Right atrium auricular region (tissue), 2 donors: ENCODE measurements at places on chromosomes 2 and 18. TPM values are rescaled to one million over a fixed set of nuclear protein-coding genes. Genes with fewer than 3 reads are reported as not detected.
A peak's percentile ranks its signal among the peaks of the same experiment; 100 is the strongest.

The AKAIN1 gene
- total RNA-seq = not detected

The GPBAR1 gene
- total RNA-seq = 1.9 TPM

The MAT2A gene
- total RNA-seq = 95.6 TPM

The SAG gene
- total RNA-seq = 2.9 TPM

The SCYGR3 gene
- not detected for total RNA-seq

The DNAJC5G gene
- total RNA-seq = 0.59 TPM

The ALK gene
- 0.26 TPM for total RNA-seq

The KATNAL2 gene
- total RNA-seq = 2.2 TPM

The CXCR4 gene
- 11.9 TPM for total RNA-seq

The UGT1A1 gene
- total RNA-seq = not detected

The STARD6 gene
- not detected for total RNA-seq

The ADCYAP1 gene
- 2.6 TPM for total RNA-seq

- DNase-seq = no peak
These were observed 45.7 kb downstream of the RALB start for GRCh38 chr2:120298173-120298835.

GRCh38 chr2:173961346-173961705, 3.8 kb downstream of the SP3 start:
- DNase-seq = no peak

DNA sequence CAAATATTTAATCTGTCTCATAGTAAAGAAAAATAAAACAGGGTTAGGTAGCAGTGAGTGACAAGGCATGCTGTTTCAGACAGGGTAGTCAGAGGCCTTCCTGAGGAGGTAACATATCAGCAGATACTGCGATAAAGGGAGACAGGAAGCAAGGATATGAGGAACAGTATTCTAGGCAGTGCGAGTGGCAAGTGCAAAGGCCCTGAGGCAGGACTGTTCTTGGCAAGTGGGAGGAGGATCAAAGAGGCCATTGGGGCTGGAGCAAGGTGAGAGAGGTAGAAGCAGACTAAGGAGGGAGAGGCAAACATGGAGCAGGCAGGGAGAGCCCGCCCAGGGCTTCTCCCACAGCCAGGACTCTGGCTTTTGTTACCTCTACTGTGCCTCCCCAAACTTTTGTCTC, 33.6 kb downstream of the GAD1 start:
- DNase-seq = no peak

- DNase-seq = no peak
These were observed 83.5 kb downstream of the HRH4 start for GRCh38 chr18:24543795-24544498.

DNA sequence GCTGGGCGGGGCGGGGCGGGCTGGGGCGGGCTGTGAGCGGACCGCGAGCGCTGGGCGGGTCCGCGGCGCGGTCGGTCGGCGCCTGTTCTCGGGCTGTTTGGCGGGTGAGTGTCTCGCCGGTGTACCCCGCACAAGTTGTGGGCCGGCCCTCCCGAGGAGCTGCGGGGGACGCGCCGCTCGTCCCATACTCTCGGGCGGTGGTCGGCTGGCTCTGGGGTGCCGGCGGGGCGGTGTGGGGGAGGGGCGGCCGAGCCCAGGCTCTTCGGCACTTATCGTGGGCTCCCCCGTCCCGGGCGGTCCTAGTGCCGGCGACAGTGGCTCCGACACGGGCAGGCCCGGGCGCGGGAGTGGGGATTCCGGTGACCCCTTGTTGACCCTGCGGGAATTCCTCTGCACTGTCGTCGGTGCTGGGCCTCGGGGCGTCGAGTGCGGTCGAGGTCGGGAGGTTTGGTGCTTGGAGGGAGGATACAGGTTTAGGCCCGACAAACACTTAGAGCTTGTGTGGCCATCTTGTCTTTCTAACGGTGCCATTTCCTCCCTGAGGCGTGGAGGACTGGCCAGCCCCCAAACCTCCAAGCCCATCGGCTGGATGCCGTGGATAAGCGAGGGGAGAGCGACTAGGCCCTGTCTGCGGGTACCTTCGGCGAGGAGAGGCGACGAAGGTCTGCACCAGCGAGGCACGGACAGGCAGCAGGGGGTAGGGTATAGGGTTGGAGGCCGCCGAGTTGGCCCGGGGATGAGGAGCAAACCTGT, at the start of gene SEPTIN2:
Gene SEPTIN2, plus strand, starts transcription at position 47 of the 753 bp plus-strand sequence. CDS start 8,308 bp downstream, outside the sequence.
- peak; percentile 78 for DNase-seq

- DNase-seq = no peak
These were observed 238.2 kb downstream of the GCA start for GRCh38 chr2:162581959-162582798.

GRCh38 chr2:58620896-58621295, 379.8 kb upstream of the FANCL start:
- no peak for DNase-seq

- DNase-seq = no peak
These were observed 271.6 kb upstream of the SESTD1 start for GRCh38 chr2:179536185-179536584.

DNA sequence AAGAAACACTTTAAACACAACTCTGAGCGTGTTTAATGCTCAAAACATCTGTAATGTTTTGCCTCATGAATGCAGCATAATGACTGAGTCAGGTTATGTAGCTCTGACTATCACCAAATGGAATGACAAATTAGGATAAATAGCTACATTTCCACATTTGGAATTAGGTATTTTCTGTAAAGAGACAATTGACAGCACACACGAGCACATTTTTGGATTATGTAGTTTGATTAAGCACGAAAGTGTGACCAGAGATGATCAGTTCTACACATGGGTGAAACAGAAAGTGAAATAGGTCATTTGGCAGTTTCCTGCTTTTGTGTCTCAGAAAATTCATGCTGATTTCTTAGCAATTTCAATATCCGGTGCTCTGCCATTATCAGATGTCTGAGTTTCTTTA, 29.0 kb downstream of the LPIN1 start:
- no peak for DNase-seq

DNA sequence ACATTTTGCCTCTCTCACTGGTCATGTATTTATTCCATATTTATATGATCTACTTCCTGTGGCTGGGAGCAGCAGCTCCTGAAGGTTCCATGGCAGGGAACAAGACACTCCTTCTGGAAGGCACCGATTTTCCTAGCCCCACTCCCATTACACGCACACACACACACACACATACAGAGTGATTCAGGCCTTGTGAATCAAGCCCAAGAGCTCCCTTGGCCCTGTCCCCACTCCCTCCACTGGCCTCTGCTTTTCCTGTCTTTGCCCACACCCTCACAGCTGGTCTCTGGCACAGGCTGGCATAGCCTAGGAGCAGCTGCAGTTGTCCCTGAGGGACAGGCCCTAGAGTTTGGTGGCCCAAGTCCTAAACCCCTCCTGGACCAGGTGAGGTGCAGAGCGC, 201.7 kb downstream of the NAPG start:
- DNase-seq = no peak

- no peak for DNase-seq
These were observed 69.7 kb upstream of the NCK2 start for GRCh38 chr2:105674859-105675541.

DNA sequence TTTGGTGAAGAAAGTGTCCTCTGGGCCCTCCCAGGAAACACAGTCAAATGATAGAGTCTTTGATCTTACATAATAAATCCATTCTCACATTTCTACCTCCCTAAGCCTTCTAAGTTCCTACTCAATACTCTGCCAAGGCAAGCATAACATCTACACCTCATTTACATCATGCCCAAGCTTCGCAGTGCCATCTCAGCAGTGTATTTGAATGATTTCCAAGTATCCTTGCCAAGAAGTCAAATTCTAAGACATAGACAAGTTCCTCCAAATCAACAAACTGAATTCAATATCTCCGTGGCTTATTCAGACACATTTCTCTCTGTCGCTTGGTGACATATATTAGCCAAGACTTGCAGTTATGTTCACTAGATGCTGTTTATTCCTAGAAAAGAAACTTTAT, 8.1 kb upstream of the MLPH start:
- no peak for DNase-seq

- DNase-seq = no peak
These were observed 317.6 kb downstream of the PRKCE start for GRCh38 chr2:45968946-45969584.

GRCh38 chr18:6563896-6564295, 149.2 kb upstream of the L3MBTL4 start:
- no peak for DNase-seq

DNA sequence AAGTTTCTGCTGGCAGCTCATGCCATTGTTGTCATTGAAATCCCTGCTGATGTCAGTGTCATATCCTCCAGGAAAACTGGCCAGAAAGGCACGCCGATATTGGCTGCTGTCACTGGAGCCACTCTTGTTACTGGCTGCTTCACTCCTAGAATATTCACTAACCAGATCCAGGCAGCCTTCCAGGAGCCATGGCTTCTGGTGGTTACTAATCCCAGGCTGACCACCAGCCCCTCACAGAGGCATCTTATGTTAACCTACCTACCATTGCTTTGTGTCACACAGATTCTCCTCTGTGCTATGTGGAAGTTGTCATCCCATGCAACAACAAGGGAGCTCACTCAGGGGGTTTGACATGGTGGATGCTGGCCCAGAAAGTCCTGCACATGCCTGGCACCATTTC, 27.0 kb upstream of the MTX2 start:
- no peak for DNase-seq

GRCh38 chr2:143034292-143035074, 94.7 kb upstream of the ARHGAP15 start:
- DNase-seq = no peak

DNA sequence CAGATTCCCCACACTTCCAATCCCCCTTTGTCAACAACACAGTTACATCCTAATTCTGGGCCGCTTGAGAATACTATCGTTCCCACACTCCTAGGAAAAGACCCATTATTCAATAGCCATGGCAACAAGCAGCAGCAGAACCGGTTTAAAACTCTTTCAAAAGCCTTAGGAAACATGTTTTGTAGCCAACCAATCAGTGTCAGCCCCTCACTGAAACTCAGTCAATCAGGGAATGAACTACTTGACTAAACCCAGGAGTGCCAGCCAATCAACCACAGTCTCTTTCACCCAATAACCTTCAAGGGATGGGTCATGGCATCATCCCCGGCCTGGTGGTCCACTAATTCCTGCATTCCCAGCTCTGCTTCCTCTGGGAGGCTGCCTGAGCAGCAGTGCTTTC, 204.8 kb upstream of the HS6ST1 start:
- no peak for DNase-seq

- DNase-seq = peak; percentile 55
These were observed 143.9 kb downstream of the PXDN start for GRCh38 chr2:1600191-1601066.

DNA sequence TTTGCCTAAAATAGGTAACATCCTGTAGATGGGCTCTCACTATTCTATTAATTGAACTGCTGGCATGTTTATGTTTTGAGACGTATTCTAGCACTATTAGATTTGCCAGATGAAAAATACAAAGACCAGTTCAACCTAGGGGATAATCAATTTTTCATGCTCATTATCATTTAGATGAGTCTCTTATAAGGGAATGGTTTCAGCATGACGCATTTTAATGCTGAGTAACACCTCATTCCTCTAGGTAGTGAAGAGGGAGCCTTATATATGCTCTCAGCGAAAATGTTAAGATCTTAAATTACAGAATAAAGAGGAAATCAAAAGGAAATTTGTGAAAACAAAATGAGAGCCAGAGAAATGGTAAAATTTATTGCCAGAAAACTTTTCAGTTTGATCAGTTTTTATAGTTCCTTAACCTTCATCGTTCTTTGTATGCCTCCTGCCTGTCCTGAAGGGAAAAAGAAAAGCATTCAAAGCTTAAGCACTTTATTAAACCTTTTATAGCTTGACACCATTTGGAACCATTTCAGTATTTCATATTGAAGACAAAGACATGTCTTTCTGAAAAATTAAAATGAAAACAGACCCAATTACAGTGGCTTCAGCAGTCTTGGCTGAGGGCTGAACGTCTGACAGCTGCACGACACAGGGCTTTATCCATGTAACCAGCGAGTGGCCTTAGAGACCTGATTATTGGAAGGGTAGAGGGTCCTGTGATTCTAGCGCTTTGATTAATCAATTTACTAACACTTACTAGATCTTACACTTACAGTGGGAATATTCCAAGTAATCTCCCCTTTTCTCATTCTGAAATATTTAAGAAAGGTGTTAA, 112.8 kb downstream of the ADCYAP1 start:
- no peak for DNase-seq

- DNase-seq = no peak
These were observed 3.3 kb downstream of the CDK15 start for GRCh38 chr2:201809633-201810032.

DNA sequence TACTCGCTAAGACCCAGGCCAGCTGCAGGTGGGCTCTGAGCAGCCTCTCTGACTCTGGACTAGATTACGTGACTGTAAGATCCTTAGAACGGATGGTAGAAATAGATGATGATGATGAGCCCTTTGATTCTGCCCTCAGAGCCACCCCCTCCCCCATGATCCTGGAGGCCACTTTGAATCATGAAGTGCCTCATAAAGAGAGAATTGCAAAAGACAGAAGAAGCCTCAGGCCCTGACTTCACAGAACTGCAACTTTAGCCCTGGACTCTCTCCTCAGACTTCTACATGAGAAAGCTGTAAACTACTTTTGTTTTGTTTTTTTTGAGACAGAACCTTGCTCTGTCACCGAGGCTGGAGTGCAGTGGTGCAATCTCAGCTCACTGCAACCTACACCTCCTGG, 15.4 kb upstream of the TET3 start:
- no peak for DNase-seq

- DNase-seq = no peak
These were observed 121.3 kb downstream of the GREB1L start for GRCh38 chr18:21363348-21363747.

GRCh38 chr2:109396202-109397180, 217.3 kb downstream of the SEPTIN10 start:
- DNase-seq = no peak

- DNase-seq = no peak
These were observed 182.7 kb downstream of the LTBP1 start for GRCh38 chr2:33129263-33130053.

DNA sequence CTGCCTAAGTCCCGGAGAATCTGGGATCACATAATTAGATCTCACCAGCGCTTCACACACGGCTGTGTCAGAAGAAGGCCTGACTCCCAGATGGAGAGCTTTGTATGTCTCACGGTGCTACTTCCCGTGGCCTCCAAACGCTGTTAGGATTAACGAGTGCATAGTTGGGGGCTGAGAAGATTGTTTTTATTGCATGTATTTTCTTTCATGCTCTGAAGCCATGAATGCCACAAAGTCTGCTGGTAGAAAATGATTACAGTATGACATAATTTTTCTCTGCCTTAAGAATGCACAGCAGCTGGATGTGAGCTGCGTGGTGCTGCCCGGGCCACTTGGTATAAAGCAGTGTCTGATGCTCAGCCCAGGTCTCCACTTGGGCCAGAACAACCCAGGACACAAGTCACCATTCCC, 166.5 kb downstream of the SEPTIN10 start:
- DNase-seq = no peak

DNA sequence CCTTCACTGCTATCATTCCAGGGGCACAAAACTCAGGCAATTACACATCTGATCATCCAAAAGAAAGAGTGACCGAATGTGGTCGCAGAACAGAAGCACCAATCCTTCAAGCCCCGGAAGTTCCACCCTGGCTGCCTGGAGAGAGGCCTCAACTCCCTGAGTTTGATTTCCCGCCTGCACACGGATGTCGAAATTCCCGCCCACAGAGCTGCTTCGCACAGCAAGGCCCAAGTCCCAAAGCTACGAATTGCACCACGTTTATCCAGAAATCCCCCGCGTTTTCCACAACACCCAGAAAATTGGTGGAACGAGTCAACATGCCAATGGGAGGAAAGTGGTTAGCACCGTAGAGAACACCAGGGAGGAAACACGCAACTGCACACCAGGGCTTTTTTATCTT, 445.4 kb downstream of the EIPR1 start:
- no peak for DNase-seq
